RPMI8226 (cell line): ENCODE measurements at places on chromosomes 3 and 15.
A peak's percentile ranks its signal among the peaks of the same experiment; 100 is the strongest.

DNA sequence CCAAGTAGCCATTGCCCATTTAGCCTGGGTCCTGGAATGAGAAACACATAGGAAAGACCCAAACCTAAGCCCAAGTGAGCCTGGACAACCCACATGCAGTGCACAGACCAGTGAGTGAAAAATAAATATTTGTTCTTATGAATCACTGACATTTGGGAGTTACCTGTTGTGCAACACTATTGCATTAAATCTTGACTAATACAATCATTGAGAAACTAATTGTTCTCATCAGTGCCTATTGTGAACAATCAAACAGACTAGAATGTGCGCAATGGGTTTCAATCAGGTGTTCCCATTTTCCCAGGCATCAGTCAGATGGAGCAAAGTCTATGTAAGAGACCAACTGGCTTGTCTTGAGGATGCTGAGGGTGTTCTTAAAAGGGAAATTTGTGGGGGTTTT lies 54.7 kb upstream of the CNOT10 start:
- DNase-seq: no peak

DNA sequence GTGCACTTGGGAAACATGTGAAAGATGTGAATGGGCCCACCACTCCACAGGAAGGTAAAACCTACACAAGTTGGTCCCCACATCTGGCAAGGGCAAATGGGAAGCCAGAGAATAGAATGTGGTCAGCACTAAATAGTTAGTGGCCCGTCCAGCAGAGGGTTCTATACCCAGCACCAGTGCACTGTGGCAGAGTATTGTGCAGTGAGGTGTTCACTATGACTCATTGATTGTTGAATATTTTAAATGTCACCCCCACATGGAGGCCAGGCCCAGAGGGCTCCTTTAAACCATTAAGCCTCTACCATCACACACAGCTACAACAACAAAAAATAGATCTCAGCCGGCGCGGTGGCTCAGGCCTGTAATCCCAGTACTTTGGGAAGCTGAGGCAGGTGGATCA lies 11.7 kb downstream of the FRMD5 start:
- no peak for DNase-seq

DNA sequence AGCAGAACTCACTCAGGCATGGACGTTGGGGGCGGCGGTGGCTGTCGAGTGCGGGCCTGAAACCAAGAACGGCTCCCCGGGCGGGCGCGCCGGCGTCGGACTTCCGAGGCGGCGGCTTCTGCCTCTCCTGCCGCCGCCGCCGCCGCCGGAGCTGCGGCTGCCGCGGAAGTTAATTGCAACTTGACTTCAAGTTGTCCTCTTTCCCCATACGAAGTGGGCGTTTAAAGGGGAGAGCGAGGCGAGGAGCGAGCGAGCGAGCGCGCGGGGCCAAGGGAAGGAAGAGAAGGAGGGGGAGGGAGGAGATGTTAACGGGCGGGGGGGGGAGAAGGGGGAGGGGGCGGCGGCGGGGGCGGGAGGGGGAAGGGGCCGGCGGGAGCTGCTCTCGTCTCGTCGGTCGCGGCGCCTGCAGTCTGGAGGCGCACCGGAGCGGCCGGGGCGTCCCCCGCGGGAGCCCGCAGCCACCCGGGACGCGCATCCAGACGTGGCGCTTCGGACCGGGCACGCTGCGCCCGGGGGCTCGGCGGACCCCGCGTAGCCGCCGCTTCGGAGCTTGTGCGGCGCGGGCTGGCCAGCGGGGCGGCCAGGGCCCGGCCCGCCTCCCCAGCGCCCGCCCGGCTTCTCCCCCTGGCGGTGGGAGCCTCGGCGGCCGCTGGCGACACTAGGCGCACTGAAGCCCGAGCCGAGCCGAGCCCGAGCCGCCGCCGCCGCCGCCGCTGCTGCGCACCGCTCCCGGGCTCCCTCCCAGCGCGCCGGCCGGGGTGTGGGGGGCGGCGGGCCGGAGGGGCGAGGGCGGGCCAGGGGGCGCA lies 19.7 kb upstream of the SATB1 start:
- peak; percentile 80 for DNase-seq

- peak; percentile 60 for DNase-seq
Measured at GRCh38 chr3:354432-354831, 157.9 kb downstream of the CHL1 start.

DNA sequence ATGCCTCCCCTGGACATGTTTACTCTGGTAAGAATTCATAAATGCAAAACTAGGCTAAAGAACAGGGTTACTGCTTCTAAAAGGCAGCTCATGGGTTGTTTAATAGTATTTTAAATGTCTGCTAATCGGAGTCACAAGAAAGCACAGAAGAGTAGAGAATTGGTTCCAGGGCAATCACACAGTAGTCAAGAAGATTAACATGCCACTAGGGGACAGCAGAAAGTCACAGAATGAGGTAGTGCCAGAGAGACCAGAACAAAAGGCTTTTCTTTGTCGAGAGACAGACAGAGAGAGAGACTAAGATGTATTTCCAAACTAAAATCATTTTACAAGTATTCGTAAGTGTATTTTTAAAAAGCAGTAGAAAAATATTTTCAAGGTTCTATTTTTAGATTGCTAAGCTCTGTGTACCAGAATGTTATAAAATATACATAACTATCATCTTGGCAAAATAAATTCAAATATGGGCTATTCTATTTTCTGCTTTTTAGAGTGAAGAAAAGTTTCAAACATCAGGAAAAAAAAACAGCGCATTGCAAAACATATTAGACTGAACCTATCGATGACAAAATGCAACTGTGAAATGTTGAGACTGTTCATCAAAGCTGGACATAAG lies 78.3 kb upstream of the CDIN1 start:
- DNase-seq: peak; percentile 10

- DNase-seq: no peak
Measured at GRCh38 chr3:32306072-32306471, 67.6 kb downstream of the CMTM8 start.

DNA sequence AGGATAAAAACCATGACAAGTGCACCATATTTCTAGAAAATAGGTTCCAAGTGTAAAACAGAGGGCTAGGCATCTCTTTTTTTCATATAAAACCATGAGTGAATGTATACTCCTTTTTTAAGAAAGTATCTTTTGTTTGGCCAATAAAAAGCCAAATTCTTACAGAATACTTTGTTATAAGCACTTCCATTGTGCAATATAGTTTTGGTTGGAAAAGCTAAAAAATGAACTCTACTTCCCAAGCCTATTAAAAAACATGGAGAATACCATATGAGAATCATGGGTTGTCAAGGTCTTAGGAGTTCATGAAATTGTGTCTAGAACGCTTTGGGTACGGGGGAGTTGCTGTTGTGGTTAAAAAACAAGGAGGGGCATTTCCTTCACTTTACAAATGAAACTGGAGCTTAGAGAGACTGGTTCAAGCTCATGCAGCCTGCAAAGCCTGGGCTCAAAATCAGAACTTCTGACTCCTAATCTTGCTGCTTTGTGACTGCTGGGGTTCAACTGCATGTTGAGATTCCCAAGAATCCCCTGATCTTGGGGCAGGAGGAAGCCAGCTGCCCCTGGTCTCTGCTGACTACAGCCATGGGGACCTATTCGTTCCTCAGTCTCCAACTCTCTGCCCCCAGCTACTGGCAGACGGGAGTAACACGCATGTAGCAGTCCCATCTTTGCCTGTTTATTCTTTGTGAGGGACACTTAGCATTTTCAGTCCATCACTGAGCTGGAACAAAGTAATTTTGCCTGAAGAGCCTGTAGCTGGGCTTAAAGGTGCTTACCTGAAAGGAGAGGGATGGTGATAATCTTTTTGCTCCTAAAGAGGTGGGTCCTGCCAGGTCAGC lies 229.1 kb downstream of the CHST2 start:
- no peak for DNase-seq

GRCh38 chr15:67762610-67763368 lies 62.5 kb upstream of the SKOR1 start:
- DNase-seq: no peak

- DNase-seq: no peak
Measured at GRCh38 chr3:150168698-150169097, 198.0 kb upstream of the PFN2 start.

GRCh38 chr15:69038508-69038907 lies 24.0 kb downstream of the NOX5 start:
- DNase-seq: no peak

DNA sequence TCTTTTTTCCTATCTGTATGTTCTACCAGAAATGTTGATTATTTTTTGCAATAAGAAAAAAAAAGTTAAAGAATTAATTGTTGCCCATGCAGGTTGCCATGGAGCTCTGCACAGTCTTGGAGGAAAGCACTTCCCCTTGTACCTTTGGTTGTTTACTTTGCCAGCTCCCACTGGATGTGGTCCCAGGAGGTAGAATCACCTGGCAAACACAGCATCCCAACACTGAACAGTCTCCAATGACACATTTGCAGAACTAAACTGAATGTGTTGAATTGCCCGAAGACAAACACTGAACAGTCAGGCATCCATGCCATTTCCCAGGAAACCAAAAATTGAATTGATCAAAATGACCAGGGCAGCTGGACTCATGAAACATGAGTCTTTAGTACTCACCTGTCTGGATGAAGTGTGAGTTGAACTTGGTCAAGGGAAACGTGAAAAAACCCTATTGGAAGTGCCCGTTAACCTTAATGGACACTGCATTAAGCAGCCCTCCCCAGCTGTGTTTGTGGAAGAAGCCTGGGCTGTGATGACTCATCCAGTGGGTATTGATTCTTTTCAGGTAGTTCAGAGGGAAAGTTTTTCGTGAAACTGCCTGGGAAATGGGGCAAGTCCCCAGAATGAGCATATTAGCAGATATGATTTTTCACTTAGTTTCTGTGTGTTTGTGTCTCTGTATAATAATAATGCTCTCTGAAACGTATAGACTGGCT lies 284.7 kb upstream of the STT3B start:
- no peak for DNase-seq

- DNase-seq: no peak
Measured at GRCh38 chr3:52174896-52175295, 20.7 kb upstream of the POC1A start.

DNA sequence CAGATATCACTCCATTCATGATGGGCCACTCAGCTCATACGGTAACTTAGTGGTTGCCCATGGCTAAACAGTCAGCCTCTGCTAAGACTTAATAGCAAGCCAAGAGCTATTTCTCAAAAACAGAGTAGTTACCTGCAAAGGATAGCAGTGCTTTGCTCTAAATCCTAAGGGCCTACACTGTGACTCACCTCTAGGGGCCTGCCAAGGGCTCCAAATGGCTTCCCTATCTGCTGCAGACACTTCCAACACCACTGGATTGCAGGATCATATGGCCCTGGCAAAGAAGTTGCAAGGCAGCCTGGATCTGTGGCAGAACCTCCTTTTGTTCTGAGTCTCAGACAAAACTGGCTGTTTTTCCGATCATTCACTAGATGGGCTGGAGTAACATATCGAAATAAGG lies 17.8 kb downstream of the CGGBP1 start:
- no peak for DNase-seq

GRCh38 chr3:113548501-113548900 lies 16.1 kb downstream of the SIDT1 start:
- DNase-seq: no peak

GRCh38 chr3:37963016-37963415 lies 27.6 kb upstream of the VILL start:
- no peak for DNase-seq

- DNase-seq: no peak
Measured at GRCh38 chr3:51588724-51589123, 50.2 kb downstream of the RAD54L2 start.

GRCh38 chr3:78035131-78035641 lies 995.3 kb downstream of the ROBO2 start:
- no peak for DNase-seq

- no peak for DNase-seq
Measured at GRCh38 chr3:128496019-128496601, 3.1 kb upstream of the GATA2 start.

- DNase-seq: no peak
Measured at GRCh38 chr3:131957980-131958379, 76.8 kb downstream of the CPNE4 start.
